Esophagus mucosa (tissue), 1 donor: ENCODE measurements at places on chromosomes 13 and 19. TPM values are rescaled to one million over a fixed set of nuclear protein-coding genes. Genes with fewer than 3 reads are reported as not detected.

DNA sequence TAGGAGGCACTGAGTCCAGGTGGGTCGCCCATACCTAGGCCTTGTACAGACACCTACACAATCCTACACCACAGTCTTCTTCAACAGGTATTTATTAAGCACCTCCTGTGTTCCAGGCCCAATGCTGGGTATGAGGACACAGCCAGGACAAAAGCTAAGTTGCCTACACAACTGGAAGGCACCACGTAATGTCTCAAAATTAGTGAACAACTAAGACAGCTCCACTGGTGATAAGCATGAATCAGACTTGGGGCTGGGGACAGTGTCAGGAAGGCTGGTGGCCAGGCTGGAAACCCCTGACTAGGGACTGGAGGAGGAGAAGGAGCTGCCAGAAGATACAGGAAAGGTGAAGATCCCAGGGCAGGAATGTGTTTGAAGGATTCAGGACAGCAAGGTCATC lies 2.4 kb downstream of the SMIM24 start:
- ATAC-seq, result no peak

GRCh38 chr13:23741879-23742510 lies 147.2 kb downstream of the MIPEP start:
- ATAC-seq, result no peak

DNA sequence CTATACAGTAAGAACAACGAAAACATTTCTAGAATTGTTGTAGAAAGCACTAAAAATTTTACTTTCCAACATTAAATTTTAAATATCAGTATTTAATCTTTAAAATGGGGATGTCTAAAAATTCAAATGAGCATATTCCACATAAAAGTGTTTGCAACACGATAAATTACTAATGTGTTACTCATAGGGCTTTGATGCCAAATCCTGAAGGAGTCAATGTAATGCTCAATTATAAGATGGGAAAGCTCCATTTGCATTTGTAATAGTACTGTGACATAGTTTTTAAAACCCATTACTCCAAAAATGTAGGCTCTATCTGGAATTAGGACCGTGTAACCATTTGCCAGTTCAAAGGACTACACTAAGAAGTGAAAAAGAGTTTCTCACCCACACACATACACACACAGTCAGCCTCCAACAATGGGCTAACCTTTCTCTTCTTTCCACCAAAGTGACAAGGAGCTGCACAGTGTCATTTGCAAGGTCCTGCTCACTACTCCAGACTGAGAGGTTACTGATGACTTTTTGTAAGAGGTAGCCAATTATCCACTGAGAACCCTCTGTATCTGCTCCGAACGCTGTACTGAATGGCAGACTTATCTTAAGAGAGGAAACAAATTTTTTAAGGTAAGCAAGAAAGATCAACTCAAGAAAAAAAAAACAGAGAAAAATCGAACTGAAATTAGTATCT lies 26.1 kb upstream of the EEF1AKMT1 start:
- ATAC-seq, result no peak

DNA sequence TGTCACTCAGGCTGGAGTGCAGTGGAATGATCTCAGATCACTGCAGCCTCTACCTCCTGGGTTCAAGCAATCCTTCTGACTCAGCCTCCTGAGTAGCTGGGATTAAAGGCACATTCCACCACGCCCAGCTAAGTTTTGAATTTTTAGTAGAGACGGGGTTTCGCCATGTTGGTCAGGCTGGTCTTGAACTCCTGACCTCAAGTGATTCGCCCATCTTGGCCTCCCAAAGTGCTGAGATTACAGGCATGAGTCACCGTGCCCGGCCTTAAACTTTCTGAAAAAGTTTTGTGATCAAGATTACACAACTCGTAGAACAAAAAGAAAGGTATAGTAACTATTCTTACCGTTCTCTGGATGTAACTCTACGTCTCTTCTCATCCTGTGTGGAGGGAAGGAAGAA lies 21.2 kb downstream of the DNMT1 start:
- ATAC-seq, result peak; percentile 37

DNA sequence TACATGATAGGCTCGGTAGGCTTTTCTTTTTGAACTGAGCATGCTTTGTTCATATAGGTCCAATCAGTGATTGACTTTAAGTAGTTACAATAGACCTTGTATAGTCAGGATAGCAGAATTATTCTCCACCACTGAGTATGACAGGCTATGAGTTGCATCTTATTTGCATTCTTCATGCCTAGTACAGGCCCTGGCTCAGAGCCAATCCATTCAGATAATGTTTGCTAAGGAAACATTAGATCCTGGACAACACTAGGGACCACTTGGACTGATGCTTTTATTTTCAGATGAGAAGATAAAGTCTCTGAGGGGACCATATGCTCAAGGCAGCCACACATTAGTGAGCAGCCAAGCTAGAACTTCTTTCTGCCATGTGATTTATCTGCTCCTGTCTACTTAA lies 133.9 kb downstream of the KL start:
- no peak for ATAC-seq

LRRC4B gene
- 0.24 TPM for total RNA-seq

TMEM38A gene
- 1.6 TPM for total RNA-seq

RNF225 gene
- total RNA-seq, result 14.7 TPM

LYPD3 gene
- 739 TPM for total RNA-seq

DNA sequence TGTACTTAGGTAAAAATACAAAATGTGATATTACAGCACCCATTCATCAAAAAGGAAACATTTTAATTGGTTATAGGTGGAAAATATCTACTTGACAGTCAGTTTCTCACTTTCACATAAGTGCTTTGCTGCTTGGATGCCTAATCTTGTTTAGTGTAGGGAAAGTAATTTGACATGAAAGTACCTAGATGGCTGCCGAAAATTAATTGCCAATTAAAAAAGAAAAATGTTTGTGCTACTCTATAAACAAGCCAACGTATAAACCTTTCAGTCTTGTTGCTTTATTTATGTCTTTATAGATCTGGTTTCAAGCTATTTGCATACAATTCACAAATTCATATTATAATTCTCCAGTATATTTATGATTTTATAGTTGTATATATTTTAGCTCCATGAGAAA lies 729.9 kb downstream of the DACH1 start:
- no peak for ATAC-seq

- ATAC-seq, result no peak
These were observed 51.3 kb upstream of the LSM14A start for GRCh38 chr19:34120846-34121639.

DNA sequence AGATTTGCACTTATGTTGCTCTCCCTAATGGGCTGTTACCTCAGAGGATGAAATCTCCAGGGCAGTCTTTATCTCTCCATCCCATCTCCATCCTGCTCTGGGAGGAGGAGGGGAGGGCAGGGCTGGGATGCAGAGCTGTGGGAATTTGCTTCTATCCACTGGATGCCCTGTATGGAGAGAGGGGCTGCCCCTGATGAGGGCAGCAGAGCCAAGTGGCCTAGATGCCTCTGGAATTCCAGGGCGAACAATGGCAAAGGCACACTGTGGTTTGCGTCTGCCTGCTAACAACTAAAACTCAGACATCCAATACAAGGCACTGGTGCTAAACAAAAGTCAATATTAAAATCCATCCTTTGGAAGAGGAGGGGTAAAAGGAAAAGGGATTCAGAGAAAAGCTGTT lies 165.1 kb downstream of the COG6 start:
- ATAC-seq, result no peak

GJB6 gene
- 369 TPM for total RNA-seq

DNA sequence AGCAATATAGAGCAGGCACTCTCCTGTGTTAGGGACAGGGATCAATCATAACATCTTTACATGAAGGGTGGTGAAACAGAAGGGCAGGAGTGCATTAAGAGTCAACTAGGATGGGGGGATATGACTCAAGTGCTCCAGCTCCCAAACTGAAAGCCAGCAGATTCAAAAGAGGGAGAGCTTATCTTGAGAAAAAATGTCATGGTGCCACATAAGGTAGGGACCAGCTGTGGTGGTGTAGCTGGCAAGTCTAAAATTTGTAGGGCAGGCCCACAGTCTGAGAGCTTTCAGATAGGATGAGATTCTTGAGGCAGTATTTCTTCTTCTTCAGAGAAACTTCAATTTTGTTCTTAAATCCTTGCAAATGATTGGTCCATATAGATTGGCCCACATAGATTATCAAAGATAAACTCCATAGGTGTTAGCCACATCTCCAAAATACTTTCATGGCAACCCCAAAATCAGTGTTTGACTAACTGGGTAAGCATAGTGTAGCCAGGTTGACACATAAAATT lies 19.1 kb downstream of the DNAJC15 start:
- ATAC-seq, result no peak

- no peak for ATAC-seq
These were observed 149.2 kb downstream of the GGACT start for GRCh38 chr13:100439247-100439970.

GRCh38 chr19:40724855-40725254 lies 7.9 kb downstream of the ITPKC start:
- ATAC-seq, result no peak

GRCh38 chr13:41621716-41622431 lies 164.5 kb downstream of the RGCC start:
- no peak for ATAC-seq

DNA sequence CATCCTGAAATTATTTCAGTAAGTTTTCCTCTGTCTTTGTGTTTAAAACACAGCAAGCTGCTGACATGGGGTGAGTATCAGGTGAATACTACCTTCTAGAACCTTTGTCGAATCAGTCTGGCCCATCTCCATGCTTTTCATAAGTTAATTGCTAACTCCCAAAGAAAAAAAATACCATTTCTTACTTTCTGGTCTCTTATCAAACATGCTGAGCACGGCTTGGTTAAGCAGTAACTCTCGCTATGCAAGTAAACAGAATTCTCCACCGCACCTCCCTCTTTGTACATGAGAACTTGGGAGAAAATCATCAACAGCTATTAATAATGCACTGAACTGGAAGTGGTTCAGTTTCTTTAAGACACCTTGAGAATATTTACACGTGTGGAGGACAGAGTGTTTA lies 88.6 kb downstream of the FGF9 start:
- ATAC-seq, result no peak

LAIR1 gene
- 1.5 TPM for total RNA-seq

KLK7 gene
- 146 TPM for total RNA-seq

DNA sequence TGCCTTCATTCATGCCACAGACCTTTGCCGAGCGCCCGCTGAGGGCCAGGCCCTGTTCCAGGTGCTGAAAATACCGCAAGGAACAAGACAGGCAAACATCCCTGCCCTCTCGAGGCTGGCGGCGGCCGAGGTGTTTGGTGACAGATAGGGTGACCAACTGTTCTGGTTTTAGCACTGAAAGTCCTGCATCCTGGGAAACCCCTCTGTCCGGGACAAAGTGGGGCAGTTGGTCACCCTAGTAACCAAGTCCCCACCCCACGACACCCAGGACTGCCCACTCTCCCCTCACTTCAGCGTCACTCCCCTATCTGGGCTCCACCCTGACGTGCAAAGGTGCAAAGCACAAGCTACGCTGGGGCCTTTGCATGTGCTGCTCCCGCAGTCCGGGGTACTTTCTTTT lies 17.3 kb downstream of the ZBTB7A start:
- no peak for ATAC-seq

GRCh38 chr13:99255271-99255670 lies 2.9 kb downstream of the GPR18 start:
- ATAC-seq, result no peak

DNA sequence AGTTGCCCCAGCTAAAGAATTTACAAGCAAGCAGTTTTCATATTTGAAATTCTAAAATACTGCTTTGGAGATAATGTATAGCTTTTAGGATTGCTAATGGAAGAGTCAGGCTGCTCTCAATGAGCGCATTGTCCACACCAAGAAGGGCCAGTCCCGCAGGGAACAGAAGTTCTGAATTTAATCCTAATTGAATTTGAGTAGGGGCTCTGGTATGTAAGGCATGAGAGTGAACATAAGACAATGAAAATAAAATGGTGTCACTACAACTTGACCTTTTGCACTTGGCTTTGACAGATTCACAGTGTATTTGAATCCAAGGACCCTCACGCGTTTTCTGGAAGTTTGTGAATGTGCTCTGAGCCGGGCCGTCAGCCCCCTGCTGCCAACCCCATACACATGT lies 32.6 kb downstream of the RAB20 start:
- no peak for ATAC-seq

ANGPTL4 gene
- 55.4 TPM for total RNA-seq

DNA sequence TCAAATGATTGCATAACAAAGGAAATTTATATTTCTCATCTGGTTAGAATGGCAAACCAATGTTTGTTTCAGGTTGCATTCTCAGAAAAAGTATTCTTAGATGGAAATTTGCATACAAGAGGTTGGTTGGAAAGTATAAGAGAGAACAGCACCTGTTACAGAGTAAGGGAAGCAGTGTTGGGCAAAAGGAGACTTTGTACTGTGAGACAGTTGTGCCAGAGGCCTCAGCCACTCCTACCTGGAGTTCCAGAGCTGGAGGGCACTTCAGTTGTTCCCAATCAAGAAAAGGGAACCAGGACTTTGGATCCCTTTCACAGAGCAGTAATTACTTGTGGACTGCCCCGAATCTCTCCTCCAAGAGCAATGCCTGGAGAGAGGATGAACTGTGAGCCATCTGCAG lies 81.8 kb downstream of the SPRY2 start:
- ATAC-seq, result no peak

GRCh38 chr13:108915634-108916512 lies 286.5 kb downstream of the MYO16 start:
- ATAC-seq, result peak; percentile 91

DNA sequence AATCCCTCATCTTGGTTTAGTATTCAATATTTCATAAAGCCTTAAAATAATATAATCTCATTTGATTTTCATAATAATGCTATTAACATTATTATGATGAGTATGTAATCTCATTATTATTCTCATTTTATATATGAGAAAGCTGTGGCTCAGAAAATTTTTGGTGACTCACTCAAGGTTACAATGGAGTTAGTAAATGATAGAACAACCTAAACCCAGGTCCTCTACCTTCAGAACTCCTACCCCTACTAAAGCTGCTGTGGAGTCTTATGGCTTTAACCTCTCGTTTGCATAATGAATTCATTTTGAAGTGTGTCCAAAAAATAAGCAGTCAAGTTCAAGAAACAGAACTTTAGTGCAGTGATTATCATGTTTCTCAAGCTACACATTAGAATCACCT lies 226.3 kb downstream of the TBC1D4 start:
- no peak for ATAC-seq

COL5A3 gene
- 5.6 TPM for total RNA-seq

- no peak for ATAC-seq
These were observed 4.0 kb downstream of the BRD4 start for GRCh38 chr19:15328312-15328711.

GRCh38 chr13:68174893-68175292 lies 944.8 kb upstream of the PCDH9 start:
- no peak for ATAC-seq

DNA sequence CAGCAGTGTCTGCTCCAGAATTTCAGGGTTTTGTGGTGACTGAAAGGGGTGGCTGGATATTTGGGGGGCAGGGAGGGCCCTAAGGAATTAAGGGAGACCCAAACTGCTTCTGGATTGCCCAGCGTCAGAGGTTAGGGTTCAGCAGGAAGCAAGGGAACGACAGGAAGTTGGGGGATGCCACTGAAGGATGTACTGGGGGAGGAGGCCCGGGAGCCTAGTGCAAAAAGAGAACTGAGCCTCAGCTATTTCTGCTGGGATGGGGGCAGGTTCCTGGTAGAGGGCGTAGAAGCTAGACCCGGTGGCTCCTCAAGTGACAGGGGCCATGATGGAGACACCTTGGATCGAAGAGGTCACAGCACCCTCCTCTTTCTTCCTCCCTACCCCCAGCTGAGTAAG lies 1.1 kb downstream of the CYP2S1 start:
- ATAC-seq, result no peak
